ENCODE measurements at places on chromosomes 2 and 18. TPM values are rescaled to one million over a fixed set of nuclear protein-coding genes. Genes with fewer than 3 reads are reported as not detected.

Gene ZBTB7C
- total RNA-seq, result 6.3 TPM

Gene PARD3B
- total RNA-seq, result 24.2 TPM

Gene PRPF40A
- total RNA-seq, result 66.1 TPM

Gene RBFA
- total RNA-seq, result 26.7 TPM

Gene SCYGR4
- total RNA-seq, result not detected

Gene OSBPL6
- 1.9 TPM for total RNA-seq

Gene ASPRV1
- 1.7 TPM for total RNA-seq

DNA sequence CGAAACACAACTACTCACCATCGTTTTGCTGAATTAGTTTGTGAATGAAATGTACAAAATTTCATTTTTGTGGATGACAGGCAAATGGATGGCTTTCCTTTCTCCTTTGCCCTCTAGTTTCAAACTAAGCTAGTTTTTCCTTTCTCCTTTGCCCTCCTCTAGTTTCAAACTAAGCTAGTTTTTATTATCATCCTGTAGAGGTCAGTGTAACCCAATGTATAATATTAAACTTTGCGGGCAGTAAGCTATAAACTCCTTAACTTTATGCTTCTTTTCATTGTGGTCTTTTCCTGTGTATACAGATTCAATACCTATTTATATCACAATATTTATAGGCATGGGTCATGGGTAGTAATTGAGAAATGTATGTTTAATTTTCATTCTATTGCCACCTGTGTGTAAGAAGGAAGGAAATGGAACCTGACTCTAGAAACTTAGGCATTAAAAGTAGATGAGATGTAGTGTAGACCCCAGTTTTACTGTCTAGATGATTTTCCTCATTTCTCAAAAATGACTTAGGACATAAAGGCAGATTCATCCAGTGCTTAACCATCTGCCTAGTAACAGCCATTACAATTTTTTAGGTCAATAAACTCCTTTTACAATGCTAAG is 58.1 kb downstream of the MAP3K19 start:
- H3K36me3 ChIP-seq, result no peaks in the 10 kb centered on the region
- H3K27me3 ChIP-seq, result no peaks in the 10 kb centered on the region
- DNase-seq, result no peak
- no peaks in the 10 kb centered on the region for H3K4me1 ChIP-seq

DNA sequence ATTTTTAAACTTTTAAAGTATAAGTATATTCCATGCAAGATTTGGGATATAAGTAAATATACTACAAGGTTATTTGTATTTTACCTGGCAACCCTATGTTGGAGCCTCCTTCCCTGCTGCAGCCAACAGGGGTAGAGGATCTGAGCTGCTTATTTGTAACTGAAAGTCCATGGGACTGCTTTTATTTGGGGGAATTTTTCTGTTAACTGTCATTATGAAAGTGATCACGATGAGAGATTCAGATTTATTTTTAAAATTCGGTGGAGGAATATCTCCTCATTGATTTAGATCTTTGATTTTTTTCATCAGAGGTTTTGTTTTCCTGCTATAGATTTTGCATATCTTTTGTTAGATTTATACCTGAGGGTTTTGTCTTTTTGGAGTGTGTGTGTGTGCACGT is 215.9 kb downstream of the PRKCE start:
- H3K4me1 ChIP-seq, result peaks cover 7% of the 10 kb centered on the region
- H3K27me3 ChIP-seq, result no peaks in the 10 kb centered on the region
- no peak overlapping the region for H3K27ac ChIP-seq
- H3K36me3 ChIP-seq, result no peaks in the 10 kb centered on the region

DNA sequence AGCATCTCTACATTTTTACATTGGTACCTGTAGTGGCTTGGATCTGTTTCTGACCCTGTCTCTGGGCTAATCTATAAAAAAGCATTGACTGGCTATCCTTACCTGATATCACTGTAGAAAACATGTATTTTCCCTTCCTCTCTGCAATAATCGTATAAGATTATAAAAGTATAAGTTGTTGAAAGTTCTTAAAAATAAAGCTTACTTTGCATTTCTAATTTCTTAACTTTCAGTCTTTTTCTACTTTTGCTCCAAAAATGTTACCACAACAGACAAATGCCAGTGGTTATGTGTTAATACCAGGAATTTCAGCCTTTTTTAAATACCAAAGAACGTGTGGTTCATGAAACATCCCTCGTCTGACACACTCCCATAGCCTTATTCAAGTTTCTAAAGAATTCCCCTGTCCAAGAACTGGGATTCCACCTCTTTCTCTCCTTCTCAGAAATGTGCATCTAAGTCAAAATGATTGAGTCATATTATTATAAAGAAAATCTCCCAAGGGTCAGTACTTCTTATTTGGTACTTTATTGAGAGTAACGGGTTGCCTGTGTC is 28.5 kb upstream of the ACKR3 start:
- no peaks in the 10 kb centered on the region for H3K36me3 ChIP-seq
- no peak overlapping the region for H3K4me3 ChIP-seq
- H3K27ac ChIP-seq, result no peak overlapping the region

DNA sequence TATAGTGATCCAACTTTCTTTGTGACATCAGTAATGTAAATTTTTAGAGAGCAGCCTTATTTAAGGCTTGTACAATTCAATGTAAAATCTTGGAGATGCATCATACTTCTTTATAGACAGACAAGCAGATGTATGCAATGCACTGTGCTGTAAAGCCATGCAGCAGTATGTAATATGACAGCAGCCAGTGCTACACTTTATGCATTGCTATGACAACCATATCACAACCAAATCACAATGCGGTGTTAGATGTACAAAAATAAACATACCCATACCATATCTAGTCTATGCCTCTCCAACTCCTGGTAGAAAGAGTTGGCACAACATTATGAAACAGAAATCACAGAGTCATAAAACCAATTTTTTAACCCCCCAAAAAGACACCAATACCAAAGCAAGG is 110.3 kb upstream of the WDSUB1 start:
- H3K4me1 ChIP-seq, result no peaks in the 10 kb centered on the region
- DNase-seq, result no peak
- H3K27me3 ChIP-seq, result no peaks in the 10 kb centered on the region
- no peak overlapping the region for H3K27ac ChIP-seq
- peaks cover 24% of the 10 kb centered on the region for H3K36me3 ChIP-seq

DNA sequence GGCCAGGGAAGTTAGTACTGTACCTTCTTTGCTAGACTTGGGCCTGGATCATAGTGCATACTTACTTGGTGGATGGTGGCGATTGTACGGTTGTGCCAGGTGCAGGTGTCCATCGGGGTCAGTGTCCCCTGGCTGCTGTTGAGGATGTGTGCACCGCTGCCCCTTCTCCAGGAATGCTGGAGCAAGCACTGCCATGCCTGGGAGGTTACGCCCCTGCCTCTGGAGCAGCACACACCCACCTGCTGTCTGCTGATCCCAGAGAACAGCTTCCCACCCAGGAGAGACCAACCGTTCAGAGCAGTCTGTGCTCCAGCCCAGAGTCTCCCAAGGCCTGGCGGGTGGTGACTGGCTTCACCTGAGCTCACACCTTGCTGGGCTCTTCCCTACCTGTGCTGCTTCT is 286.8 kb upstream of the HS6ST1 start:
- no peak for DNase-seq
- H3K4me3 ChIP-seq, result no peak overlapping the region
- no peak overlapping the region for H3K27ac ChIP-seq
- no peaks in the 10 kb centered on the region for H3K36me3 ChIP-seq

GRCh38 chr2:27833931-27834330 is 56.3 kb downstream of the RBKS start:
- no peak overlapping the region for H3K27ac ChIP-seq
- H3K4me3 ChIP-seq, result no peak overlapping the region
- H3K36me3 ChIP-seq, result no peaks in the 10 kb centered on the region
- no peaks in the 10 kb centered on the region for H3K4me1 ChIP-seq
- H3K27me3 ChIP-seq, result no peaks in the 10 kb centered on the region

DNA sequence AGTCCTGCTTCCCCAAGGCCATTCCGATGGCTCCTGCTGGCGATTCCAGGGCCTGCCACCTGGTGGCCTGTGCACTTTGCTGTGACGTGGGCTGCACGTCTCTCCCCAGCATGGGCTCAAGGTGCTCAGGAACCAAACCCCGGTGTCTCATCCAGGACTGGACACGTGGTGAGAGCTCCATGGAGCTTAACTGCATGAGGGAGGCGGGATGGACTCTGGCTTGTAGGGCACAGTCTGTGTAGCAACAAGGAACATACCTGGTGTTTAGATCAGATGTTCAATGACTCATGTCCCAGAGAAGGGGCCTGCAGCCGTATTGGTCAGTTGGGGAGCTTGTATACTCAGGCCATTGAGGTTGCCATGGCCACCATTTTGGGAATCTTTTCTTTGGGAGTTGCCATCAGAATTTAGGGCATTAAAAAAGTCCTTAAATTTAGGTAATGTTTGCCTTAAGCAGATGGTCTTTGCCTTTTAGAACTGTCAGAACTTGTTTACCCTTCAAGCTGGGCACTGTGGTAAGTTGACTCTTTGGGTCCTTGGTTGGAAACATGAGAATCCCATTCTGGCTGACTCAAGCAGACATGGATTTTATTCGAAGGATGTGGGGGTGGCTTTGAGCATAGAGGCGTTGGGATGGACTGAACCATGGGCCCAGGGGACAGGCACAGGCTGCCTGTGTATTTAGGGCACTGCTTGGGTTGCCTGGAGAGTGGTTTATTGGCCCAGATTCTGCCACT is 21.0 kb downstream of the AGAP1 start:
- no peak overlapping the region for H3K27ac ChIP-seq
- H3K4me1 ChIP-seq, result peaks cover 36% of the 10 kb centered on the region
- no peak for DNase-seq
- no peaks in the 10 kb centered on the region for H3K36me3 ChIP-seq
- no peak overlapping the region for H3K4me3 ChIP-seq

GRCh38 chr18:70228536-70228935 is 23.0 kb upstream of the RTTN start:
- H3K27me3 ChIP-seq, result no peaks in the 10 kb centered on the region
- no peaks in the 10 kb centered on the region for H3K4me1 ChIP-seq
- DNase-seq, result no peak
- H3K27ac ChIP-seq, result no peak overlapping the region

DNA sequence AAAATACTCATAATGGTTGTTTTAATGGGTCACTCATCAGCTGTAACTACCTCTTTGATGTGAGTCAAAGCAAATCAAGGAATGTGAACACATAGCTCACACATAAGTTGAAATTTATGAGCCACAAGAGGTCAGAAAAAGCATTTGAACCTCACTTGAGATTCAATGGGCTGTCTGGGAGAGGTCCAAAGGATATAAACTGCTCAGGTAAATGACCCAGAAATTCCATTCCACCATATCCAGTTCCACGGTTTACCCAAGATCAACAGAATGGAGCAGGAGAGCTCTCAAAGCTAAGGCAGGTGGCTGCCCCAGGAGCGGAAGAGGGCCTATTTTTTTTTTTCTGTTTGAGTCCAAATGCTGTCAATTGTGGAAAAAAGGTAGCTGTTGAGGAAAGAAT is 464.1 kb downstream of the TNS1 start:
- no peaks in the 10 kb centered on the region for H3K36me3 ChIP-seq
- H3K4me3 ChIP-seq, result no peak overlapping the region
- no peaks in the 10 kb centered on the region for H3K4me1 ChIP-seq
- DNase-seq, result no peak

DNA sequence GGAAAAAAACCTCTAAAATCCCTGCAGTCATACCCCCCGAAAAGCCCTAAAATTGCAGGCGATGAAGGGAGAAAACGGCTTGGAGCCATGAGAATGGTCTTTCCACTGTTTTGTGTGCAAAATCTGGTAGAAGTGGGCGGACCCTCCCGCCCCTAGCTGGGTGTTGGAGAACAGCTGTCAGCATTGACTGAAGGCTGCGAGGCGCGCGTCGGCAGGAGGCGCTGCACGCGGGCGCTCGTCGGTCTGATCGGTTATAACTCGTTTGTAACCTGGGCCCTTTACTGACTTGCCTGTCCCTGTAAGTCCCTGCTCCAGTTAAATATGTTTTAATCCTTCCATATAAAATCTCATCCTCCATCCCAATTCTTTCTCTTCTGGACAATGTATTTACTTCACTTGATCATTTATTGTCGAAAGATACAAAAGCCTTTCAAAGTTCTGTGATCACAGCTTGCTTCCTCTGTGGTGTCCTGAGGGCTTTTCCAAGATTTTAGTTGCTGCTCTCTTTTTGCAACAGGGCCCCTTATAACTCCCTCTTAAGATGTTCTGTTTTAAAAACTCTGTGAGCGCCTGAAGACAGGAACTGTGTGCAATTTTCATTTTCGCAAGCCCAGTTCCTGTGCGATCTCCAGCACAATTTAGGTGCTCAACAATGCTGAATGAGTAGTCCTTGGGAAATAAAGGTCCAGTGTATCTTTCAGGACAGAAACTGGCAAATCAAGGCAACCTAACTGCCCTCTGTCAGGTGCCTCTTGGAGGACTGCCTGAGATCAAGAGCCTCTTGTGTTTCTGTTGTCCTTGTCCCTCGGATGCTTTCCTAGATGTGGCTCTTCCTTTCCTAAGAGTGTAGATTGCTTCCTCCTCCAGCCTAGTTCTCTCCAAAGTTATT is 918 bp upstream of the HNRNPLL start:
- H3K4me3 ChIP-seq, result peak overlapping the region; percentile 88
- no peak for DNase-seq
- no peaks in the 10 kb centered on the region for H3K27me3 ChIP-seq
- H3K27ac ChIP-seq, result peak overlapping the region; percentile 96
- no peaks in the 10 kb centered on the region for H3K36me3 ChIP-seq

- peaks cover 12% of the 10 kb centered on the region for H3K4me1 ChIP-seq
- H3K27ac ChIP-seq, result no peak overlapping the region
- no peaks in the 10 kb centered on the region for H3K36me3 ChIP-seq
- no peaks in the 10 kb centered on the region for H3K27me3 ChIP-seq
These were observed 40.3 kb downstream of the MYCN start for GRCh38 chr2:15980605-15981098.

- no peak for DNase-seq
- no peak overlapping the region for H3K4me3 ChIP-seq
- H3K36me3 ChIP-seq, result peaks cover 52% of the 10 kb centered on the region
- no peaks in the 10 kb centered on the region for H3K4me1 ChIP-seq
These were observed 25.7 kb downstream of the SLC4A1AP start for GRCh38 chr2:27689424-27689823.

- no peaks in the 10 kb centered on the region for H3K36me3 ChIP-seq
- peak overlapping the region; percentile 27 for H3K27ac ChIP-seq
- no peaks in the 10 kb centered on the region for H3K27me3 ChIP-seq
- no peak for DNase-seq
- peaks cover 7% of the 10 kb centered on the region for H3K4me1 ChIP-seq
- H3K4me3 ChIP-seq, result no peak overlapping the region
These were observed 44.2 kb upstream of the HS6ST1 start for GRCh38 chr2:128362889-128363228.
